Stimulated activated CD8-positive, alpha-beta memory T cell treated with anti-CD3 and anti-CD28 coated beads, Interleukin-15, amount 100 ng/mL, for 4 hours (primary cell): ENCODE measurements at places on chromosomes 2 and 18.

- DNase-seq, result no peak
Observed at GRCh38 chr2:128513961-128514283, 195.3 kb upstream of the HS6ST1 start.

DNA sequence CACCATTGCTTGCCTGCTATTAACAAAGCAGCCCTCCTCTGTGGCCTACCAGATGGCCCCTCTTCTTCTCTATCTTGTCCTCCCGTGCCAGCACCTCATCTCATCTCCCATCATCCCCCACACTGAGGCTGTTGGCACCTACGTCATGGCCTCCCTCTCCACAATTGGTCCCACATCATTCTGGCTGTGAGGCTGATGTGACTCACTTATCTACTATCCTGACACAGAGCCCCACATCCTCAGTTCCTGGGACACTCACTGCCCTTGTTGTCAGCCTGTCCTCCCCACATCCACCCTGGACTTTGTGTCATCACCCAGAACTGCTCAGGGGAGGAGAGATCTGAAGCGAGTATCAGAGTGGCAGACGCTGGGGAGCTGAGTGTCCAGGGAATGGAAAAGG, 102.9 kb downstream of the MRO start:
- no peak for DNase-seq

GRCh38 chr2:47935071-47935470, 28.8 kb upstream of the FBXO11 start:
- no peak for DNase-seq

DNA sequence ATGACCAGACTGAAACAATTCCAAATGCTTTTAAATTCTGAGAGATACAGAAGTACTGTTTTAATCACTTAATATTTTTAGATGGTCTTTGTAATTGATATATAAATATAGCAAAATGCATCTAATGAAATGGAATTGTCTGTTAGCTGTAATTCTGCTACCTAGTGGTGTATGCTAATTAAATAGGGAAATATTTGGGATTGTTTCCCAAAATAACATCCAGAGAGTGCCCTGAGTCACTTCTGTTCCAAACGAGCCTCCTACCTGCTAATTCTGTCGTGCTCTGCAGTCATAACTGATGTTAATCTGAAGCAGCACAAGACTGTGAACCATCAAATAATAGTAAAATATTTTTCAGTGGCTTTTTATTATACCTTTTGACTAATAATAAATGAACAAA, 71.4 kb upstream of the NOSTRIN start:
- no peak for DNase-seq

DNA sequence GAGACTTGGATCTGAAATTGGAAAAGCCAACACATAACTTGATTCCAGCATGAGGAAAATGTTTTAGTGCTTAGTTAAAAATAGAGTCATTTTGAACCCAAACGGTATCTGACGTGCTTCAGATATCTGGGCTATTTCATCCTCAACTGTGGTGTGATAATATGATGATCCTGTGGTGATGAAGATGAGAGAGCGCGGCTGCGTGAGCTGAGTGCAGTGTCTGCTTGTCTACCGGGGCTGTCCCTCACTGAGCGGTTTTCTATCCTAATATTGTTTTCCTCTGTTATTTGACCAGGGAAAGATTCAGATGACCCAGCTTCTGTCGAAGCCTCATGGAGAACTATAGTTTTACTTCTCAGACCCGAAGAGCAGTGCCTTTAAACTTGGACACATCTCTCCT, 5.8 kb downstream of the TWIST2 start:
- DNase-seq, result no peak

DNA sequence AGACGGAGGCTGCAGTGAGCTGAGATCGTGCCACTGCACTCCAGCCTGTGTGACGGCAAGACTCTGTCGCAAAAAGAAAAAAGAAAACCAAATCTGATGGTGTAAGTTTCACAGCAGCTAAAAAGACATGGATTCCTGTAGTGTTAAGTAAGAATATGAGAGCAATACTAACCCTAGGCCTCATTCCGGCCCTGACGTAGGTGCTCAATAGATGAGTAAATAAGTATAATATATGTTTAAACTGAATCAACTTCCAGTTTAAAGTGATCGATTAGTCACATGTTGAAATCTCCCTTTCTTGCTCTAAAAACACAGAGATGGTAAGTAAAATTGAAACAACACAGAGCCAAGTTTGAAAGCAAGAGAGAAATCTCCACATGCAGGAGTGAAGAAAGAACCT, 8.0 kb downstream of the ME2 start:
- no peak for DNase-seq

DNA sequence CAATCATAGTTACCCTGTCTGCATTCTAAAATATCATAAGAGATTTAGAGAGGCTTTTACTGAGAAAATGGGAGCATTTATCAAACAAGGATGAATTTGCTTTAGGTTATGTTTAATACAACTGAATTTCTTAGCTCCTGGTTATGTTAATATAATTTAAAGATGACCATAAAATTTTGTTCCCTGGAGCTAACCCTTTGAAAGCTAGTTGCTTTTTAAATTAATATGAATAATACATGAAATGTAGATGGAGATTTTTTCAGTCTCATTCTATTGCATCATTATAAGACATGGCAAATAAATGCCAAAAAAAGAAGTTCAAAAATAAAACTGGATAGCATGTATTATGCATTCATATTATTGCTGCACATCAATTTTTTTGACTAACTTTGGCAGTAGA, 344.1 kb upstream of the NXPH2 start:
- no peak for DNase-seq

DNA sequence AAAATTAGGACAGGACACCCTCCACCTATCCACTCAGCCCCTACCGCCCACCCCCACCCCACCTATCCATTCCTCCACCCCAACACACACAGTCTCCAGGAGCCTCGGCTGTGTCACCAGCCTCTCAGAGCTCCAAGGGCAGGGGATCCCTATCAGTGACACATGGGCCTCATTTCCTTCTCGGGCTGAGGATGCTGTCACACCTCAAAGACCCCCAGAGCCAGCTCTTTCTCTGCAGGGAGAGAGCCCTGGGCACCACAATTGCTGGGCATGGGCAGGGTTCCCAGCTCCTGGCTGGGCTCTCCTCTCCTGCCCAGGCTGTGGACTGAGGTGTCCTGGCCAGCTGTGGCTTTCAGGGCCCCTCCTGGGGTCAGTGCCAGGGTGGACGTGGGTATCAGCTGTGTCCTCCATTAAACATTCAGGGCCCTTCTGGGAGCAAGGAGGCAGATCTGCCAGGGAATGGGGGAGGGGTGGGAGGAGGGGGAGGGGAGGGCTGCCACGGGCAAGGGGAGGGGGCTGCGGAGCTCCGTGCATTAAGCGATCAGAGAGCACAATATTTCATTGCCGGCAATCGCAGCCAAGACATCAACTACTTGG, 14.3 kb upstream of the ECEL1 start:
- DNase-seq, result no peak

- no peak for DNase-seq
Observed at GRCh38 chr18:68177807-68178702, 536.9 kb downstream of the TMX3 start.

- DNase-seq, result no peak
Observed at GRCh38 chr2:71646028-71646427, 192.7 kb downstream of the DYSF start.

- peak; percentile 52 for DNase-seq
Observed at GRCh38 chr2:11688222-11689069, 18.5 kb upstream of the NTSR2 start.

- no peak for DNase-seq
Observed at GRCh38 chr2:75007819-75008218, 49.4 kb downstream of the POLE4 start.

DNA sequence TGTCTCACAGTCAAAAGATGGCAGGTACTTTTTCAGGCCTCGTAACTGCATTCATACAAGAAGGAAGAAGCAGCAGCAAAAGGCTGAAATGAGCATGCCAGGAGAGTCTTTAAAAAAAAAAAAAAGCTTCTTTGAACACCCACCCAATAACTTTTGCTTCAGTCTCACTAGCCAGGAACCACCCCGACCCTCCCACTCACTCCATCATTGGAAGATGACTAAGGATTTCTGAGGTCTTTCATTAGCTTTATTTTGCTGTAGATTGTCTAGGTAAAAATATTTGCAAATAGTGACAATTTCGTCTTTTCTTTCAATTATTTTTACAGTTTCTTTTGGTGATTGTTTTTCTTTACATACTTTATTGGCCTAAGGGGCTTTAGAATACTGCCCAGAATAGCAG, 37.9 kb downstream of the RBBP8 start:
- no peak for DNase-seq

DNA sequence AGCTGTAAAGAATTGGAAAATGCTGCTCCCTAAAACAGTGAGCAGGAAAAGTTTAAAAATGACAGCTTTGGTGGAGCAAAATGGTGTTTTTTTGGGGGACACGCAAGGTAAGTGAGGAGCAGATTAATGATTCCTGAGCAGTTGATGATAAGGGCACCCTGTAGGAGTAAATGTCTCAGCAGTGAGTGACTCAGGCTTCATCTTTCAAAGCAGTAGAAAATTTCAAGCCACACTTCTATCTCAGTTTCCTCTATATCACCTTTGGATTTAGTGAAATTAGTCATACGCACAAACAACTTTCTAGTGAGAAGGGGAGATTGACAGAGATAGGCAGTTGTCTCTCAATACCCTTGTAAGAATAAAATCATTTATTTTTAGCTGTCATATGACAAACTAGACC, 709.0 kb upstream of the FAM98A start:
- no peak for DNase-seq

DNA sequence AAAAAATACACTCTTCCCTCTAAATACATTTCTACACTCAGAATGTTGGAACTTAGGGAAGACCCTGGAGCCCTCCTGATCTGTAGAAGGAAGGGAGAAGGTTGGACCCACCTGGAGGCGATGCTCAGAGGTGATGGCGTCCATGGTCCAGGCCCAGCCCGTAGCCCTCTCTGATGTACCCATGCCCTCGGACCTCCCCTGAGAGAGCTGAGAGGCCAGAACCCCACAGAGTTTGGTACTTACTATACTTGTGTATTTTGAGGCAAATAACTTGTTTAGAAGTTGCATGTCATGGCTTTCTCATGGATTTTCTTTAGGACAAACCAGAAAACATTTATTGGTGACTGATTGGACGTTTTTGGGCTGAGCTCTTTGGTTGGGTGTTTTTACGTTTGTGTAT, 10.5 kb downstream of the CTDP1 start:
- DNase-seq, result no peak

DNA sequence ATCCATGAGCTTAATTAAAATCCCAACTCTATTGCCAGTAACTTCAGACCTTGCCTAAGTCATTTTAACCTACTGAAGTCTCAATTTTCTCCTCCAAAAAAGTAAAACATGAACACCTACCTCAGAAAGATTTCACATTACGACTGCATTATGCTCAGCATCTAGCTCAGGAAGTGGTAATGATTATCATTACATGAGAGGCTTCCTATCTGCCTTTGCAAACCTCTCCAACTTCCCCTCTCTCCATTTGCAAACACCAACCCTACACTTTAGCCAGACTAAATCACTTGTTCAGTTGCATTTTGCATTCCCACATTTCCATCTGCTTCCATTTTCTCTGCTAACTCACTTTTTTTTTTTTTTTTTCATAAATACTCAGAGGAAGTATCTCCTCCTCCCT, 6.8 kb downstream of the SLC38A11 start:
- DNase-seq, result no peak

DNA sequence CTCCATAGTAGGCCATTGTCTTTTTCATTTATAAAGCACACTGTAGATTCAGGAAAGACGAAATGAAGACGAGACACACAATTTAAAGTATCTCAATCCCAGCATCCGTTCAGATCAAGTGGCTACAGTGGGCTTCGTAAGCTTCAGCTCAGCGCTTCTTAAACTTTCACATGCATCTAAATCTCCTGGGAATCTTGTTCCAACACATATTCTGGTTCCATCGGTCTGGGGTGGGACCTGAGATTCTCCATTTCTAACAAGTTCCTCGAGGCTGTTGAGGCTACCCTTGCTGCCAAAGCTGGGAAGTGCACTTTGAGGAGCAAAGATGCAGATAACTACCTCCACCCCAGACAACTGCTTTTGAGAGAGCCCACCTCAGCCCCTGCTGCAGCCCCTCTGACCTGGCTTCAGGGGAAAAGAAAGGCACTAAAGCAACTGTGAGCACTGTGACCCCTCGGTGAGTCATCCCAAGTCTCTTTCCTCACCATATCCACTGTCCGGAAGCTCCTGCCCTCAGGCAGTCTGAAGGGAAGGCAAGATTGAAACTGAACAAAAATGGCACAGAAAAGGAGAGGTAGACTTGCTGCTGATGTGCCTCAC, 201.1 kb upstream of the FBXO11 start:
- no peak for DNase-seq

GRCh38 chr2:164917296-164917903, 37.9 kb downstream of the SLC38A11 start:
- DNase-seq, result no peak

GRCh38 chr2:200649724-200650123, 63.9 kb downstream of the AOX1 start:
- no peak for DNase-seq

DNA sequence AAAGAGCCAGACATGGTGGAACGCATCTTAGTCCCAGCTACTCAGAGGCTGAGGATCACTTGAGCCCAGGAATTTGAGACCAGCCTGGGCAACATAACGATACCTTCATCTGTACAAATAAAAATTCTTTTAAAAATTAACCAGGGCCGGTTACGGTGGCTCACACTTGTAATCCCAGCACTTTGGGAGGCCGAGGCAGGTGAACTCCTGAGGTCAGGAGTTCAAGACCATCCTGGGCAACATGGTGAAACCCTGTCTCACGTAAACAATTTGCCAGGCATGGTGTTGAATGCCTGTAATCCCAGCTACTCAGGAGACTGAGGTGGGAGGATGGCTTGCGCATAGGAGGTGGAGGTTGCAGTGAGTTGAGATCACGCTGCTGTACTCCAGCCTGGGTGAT, 25.8 kb upstream of the KCNG3 start:
- DNase-seq, result no peak

DNA sequence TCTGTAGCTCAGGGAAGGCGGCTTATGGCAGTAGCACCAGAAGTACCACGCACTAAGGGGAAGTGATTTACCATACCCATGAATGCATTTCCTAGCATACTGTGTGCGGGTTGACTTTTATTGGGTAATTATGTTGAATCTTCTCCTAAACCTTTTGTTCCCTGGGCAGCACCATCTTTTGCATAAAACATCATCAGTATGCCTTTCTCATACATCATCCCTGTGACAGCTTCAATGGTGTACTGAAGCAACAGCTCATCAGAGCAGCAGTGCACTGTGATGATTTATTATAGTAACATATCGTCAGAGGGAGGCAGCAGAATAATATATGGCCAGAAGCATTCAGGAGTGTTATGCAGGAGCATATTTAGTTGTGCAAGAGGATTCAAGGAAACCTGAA, 204.9 kb downstream of the CDH7 start:
- DNase-seq, result no peak

GRCh38 chr2:175039031-175039430, 33.9 kb upstream of the CHN1 start:
- DNase-seq, result no peak

- no peak for DNase-seq
Observed at GRCh38 chr2:88658881-88659537, 31.7 kb upstream of the EIF2AK3 start.
